Right ventricle myocardium superior (tissue), 1 donor: ENCODE measurements at places on chromosomes 12 and 14. TPM values are rescaled to one million over a fixed set of nuclear protein-coding genes. Genes with fewer than 3 reads are reported as not detected.

DNA sequence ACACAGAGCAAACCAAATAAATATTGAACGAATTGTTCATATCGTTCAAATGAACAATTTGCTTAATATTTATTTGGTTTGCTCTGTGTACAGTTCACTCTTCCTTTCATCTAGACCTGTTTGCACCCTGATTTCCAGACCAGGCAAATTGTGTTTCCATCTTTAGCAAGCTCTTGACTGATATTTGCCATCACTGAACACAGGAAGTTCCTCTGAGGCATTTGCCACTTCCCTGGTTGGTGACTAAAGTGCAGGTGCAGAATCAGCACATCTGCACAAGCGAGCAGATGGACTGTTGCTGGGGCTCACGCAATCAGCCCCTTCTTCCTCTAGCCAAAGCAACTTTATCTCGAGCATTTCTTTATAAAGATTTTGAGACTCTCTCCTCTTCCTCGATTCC, 112.9 kb downstream of the DAAM1 start:
- DNase-seq: no peak

DNA sequence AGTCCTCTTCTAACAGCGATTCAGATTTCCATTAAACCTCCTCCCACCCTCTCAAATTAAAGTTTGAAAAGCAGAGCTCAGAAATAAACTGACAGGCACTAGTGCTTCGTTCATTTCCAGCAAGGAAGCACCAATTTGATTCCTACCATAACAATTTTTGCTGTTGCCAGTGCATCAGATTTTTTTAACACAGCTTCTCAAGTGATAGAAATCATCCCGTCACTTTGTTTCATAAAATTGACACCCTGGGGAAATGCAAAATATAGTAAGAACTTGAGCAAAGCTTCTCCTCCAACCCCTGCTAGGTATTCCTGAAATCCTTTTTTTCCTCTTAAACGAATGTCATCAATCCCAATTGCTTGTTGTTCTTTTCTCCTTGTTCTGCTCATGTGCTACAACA, 332.1 kb downstream of the FOXG1 start:
- no peak for DNase-seq

GRCh38 chr14:73758392-73759182, 44.4 kb upstream of the PNMA1 start:
- peak; percentile 81 for DNase-seq

- peak; percentile 83 for DNase-seq
Observed at GRCh38 chr14:99737451-99737951, 53.4 kb downstream of the CYP46A1 start.

DNA sequence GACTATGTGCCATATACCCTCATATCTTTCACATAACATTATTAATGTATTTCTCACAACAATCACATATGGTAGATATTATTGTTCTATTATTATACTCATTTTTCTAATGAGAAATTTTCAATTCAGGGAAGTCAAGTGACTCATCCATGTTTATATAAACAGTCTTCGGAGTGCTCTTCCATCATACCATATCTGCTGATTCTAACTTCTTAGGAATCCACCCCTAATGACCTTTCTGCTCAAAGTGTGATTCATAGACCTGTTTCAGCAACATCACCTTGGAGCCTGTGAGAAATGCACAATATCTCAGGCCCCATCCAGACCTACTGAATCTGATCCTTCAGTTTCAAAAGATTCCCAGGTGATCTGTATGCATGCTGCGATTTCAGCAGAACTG, 39.8 kb upstream of the OVCH1 start:
- DNase-seq: no peak

GRCh38 chr14:89249065-89249695, 167.9 kb downstream of the FOXN3 start:
- DNase-seq: no peak

DNA sequence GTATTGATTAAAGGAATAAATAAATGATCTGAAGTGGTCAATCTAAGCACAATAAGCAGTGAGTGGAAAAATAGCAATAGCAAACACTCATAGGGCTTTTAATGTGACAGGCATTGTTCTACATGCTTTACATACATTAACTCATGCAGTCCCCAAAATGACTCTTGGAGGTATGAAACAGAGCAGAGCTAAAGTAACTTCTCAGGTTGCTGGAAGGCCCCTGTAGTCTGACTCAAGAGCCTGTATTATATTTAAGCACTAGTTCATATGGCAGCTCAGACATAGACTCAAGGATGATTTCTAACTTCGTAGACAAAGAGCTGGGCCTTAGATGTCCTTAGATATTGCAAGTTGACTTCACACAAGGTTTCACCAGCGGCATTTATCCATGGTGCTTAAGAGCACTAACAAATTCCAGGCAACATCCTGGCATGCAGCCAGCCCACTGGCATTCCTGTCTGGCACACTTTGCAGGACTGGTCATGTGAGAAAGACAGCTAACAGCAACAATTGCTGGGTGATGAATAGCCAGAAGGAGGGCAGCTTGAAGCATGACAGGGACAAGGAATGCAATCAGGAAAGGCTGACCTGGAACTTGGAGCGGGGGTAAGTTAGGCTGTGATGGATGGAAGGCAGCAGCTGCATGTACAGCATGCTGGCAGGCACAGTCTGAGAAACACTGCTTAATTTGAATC, 22.9 kb upstream of the KTN1 start:
- DNase-seq: peak; percentile 88

- DNase-seq: no peak
Observed at GRCh38 chr14:89384023-89384422, 33.0 kb downstream of the FOXN3 start.

GRCh38 chr12:121741743-121742142, 29.2 kb downstream of the TMEM120B start:
- no peak for DNase-seq

GRCh38 chr12:42473130-42473529, 116.4 kb downstream of the PRICKLE1 start:
- DNase-seq: no peak

DNA sequence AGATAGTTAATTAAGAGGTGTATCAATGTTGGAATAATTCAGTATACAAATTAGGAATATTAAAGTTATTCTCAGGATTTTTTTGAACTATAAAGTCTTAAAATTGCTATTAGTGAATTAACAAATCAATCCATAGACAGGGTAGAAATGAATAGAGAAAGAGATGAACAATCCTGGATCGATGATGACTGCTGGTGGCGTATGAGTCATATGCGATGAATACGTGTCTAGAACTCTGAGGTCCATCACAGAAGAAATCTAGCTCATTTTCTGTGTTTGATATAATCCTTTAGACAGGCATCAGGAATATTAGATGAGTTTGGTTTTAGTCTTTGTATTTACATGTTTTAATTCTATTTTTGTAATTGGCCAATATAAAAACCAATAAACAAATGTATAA, 85.4 kb upstream of the RTL1 start:
- DNase-seq: no peak

GRCh38 chr14:86892152-86892956, 1100.6 kb downstream of the GALC start:
- DNase-seq: no peak

DNA sequence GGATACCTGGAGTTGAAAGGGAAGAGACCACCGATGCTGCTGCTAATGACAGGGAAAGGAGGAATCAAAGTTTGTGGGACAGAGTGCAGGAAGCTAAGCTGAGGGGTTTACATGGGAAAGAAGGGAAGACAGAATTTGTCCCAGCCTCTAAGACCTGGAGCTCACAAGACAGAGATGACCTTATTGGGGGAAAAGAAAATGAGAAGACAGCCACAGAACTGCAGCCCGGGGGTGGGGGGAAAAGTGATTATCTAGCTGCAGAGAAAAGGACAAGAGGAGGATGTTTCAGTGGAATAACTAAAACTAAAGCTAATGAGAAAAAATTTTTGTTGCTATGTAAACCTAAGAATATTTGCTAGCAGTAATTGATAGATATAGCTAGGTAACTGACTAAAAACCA, 30.7 kb downstream of the NDUFA12 start:
- DNase-seq: no peak

GRCh38 chr14:77023001-77023996, 5.2 kb downstream of the IRF2BPL start:
- no peak for DNase-seq

DNA sequence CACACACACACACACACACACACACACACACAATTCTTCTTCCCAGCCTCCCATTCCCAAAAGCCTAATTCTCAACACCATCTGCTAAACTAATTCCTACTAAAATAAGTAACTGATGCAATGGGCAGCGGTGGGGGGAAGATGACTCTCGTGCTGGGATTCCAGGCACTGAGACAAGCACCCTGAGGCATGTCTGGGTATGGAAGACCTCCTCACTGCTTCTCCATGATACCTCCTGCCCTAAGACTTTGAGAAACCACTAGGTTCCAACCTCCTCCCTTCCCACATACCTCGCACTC, 789 bp upstream of the VWF start:
- DNase-seq: no peak

- no peak for DNase-seq
Observed at GRCh38 chr14:102392506-102392905, 29.8 kb downstream of the TECPR2 start.

- no peak for DNase-seq
Observed at GRCh38 chr12:70283232-70283631, 40.0 kb downstream of the CNOT2 start.

DNA sequence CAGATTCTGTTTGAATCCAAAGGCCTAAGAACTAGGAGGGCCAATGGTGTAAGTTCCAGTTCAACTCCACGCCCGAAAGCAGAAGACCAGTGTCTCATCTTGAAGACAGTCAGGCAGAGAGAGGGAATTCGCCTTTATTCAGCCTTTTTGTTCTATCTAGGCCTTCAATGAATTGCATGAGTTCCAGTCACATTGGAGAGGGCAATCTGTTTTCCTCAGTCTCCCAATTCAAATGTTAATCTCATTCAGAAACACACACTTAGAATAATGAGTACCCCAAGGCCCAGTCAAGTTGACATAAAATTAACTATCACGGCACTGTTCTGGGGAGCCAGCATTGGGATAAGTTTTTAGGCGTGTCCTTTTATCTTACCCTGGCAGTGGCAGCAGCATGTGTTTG, 65.8 kb downstream of the C14orf39 start:
- no peak for DNase-seq

- DNase-seq: no peak
Observed at GRCh38 chr14:39957987-39958386, 525.8 kb upstream of the FBXO33 start.

- DNase-seq: no peak
Observed at GRCh38 chr12:110635055-110635454, 21.1 kb downstream of the TCTN1 start.

GRCh38 chr12:2295941-2296461, 243.2 kb downstream of the CACNA1C start:
- no peak for DNase-seq

The KRT82 gene
- total RNA-seq: not detected

The DENND5B gene
- 36.7 TPM for total RNA-seq

The PIGH gene
- total RNA-seq: 12.0 TPM

The REM2 gene
- total RNA-seq: not detected

The AVPR1A gene
- total RNA-seq: 1.5 TPM

The CIROP gene
- total RNA-seq: not detected

The NAB2 gene
- 10.3 TPM for total RNA-seq

The RTN1 gene
- total RNA-seq: 1.1 TPM

The CMA1 gene
- total RNA-seq: 1.9 TPM

The FAM90A1 gene
- total RNA-seq: not detected

The PTCSC3 gene
- total RNA-seq: not detected

The KRT72 gene
- total RNA-seq: not detected
